Mucosa of gallbladder (tissue), 1 donor: ENCODE measurements at places on chromosomes 4 and X.

DNA sequence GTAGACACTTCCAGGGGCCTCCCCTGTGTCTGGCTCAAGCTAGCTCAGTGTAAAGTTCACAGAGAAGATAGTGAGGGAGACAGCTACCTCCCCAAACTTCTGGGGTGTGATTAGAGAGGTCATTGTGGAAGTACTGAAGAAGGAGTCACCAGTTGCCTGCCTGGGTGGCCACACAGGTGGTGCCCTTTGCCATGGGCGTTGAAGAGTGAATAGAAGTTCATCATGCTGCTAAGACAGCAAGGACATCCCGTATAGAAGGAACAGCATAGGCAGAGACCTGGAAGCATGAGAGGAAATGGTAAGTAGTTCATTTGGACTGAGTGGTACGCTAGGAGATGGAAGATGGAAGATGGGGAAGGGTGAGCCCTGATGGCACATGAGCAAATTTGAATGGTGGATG lies 110.1 kb downstream of the PJA1 start:
- no peak for DNase-seq

DNA sequence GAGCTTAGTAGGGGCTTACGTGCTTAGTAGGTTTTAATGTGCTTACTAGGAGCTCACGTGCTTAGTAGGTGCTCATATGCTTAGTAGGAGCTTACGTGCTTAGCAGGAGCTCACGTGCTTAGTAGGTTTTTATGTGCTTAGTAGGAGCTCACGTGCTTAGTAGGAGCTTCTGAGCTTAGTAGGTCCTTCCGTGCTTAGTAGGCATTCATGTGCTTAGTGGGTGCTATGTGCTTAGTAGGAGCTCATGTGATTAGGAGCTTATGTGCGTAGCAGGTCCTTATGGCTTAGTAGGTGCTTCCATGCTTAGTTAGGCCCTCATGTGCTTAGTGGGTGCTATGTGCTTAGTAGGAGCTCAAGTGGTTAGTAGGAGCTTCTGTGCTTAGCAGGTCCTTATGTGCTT lies 59.4 kb downstream of the SHOX start:
- DNase-seq, result no peak

DNA sequence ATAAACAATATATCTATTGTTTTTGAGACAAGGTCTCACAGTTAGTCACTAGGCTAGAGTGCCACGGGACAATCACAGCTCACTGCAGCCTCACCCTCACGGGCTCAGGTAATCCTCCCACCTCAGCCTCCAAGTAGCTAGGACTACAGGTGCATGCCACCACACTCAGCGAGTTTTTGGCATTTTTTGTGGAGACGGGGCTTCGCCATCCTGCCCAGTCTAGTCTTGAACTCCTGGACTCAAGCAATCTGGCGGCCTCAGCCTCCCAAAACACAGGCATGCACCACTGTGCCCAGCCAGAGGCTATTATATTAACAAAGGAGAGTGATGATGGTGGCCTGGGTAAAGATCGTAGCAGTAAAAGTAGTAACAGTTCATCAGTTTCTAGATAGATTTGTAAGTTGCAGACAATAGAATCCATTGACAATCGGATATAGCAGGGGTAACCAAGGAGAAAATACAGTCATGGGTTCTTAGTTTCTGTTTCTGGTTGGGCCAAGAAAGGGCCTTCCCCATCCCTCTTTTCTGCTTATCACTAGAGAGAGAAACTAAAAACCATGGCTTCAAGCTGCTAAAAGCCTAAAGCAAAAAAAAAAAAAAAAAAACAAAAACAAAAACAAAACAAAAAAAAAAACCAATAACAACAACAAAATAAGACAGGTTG lies 60.6 kb downstream of the ANXA10 start:
- DNase-seq, result no peak

DNA sequence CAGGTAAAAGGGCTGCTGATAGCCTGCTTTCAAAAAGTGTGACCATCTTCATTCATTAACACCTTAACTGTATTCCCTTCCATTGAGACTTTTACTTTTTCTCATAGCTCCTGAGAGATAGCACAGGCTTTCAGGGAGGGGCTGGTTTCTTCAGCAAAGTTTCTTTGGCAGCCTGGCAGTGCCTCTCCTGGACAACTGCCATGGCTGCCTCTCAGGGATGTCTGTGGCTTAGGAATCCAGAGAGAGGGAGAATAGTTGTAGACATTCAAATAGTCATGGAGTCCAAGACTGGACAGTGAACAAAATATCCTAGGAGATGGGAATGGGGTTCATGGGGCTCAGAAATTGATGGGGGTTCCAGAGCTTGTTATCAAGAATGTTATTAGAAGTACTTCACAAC lies 81.1 kb downstream of the FAM47B start:
- DNase-seq, result no peak

GRCh38 chr4:73964862-73965611 lies 16.8 kb downstream of the PF4 start:
- DNase-seq, result peak; percentile 18

DNA sequence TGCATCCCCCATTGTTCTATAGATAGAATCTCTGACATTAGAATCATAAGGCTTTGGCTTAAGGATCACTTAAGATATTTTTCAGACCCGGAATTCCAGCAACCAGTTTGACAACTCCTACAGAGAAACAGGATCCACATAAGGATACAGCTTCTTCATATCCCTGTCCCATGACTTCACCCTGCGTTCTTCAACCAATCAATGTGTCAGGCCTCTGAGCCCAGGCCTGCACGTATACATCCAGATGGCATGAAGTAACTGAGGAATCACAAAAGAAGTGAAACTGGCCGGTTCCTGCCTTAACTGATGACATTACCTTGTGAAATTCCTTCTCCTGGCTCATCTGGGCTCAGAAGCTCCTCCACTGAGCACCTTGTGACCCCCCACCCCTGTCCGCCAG lies 85.1 kb downstream of the MFAP3L start:
- DNase-seq, result no peak

DNA sequence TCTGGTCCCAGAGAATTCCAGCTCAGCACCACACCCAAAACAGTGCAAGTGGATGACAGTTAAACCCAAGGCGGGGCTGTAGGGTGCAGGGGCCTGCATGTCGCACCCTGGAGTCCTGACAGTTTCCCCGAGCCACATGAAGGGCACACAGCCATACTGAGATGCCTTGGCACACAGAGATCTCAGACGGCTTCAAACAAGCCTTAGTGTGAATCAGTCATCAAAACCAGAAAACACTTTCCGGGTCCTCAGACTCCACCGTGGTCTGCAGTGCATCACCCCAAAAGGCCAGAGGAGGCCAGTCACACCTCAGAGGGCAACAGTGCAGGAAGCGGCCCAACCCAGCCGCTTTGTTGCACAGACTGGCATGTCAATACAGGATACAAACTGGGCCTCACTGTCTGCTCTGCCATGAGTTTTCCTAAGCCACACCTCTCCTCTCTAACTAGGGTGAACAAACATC lies 64.6 kb upstream of the ENPP6 start:
- DNase-seq, result peak; percentile 73

DNA sequence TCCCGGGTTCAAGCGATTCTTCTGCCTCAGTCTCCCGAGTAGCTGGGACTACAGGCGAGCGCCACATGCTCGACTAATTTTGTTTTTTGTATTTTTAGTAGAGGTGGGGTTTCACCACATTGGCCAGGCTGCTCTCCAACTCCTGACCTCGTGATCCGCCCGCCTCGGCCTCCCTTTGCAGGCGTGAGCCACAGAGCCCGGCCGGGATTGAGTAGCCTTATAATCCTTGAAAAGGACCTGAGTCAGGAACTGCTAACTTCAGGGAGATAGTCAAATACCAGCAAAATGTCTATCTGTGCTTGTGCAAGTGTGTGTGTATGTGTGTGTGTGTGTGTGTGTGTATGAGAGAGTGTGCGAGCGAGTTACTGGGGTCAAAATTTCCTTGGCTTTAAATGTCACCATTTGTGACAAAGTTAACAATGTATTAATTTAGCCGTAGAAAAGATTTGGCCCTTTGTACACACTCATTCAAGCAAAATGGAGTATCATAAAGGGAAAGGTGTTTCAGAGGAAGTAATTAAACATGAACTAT lies 1.8 kb upstream of the KDM6A start:
- DNase-seq, result no peak
